Adipose tissue (tissue), 3 donors: ENCODE measurements at places on chromosomes 13 and 19. TPM values are rescaled to one million over a fixed set of nuclear protein-coding genes. Genes with fewer than 3 reads are reported as not detected.

SELENOV gene
- polyA plus RNA-seq, result not detected

SLC8A2 gene
- polyA plus RNA-seq, result 0.28 TPM

IL4I1 gene
- polyA plus RNA-seq, result 1.5 TPM

KASH5 gene
- polyA plus RNA-seq, result not detected

PALM3 gene
- 9.9 TPM for polyA plus RNA-seq

SLC7A9 gene
- 0.15 TPM for polyA plus RNA-seq

PIH1D1 gene
- 50.3 TPM for polyA plus RNA-seq
